Fibroblast of the conjunctiva (primary cell): ENCODE measurements at places on chromosomes 7 and 10.

- no peak for DNase-seq
Observed at GRCh38 chr10:11901833-11902475, 78.8 kb downstream of the PROSER2 start.

- DNase-seq, result peak; percentile 43
Observed at GRCh38 chr7:78510580-78511188, 712.1 kb downstream of the PHTF2 start.

- DNase-seq, result no peak
Observed at GRCh38 chr10:112216966-112217365, 33.4 kb upstream of the GPAM start.

GRCh38 chr7:82818171-82818570, 344.5 kb downstream of the PCLO start:
- DNase-seq, result no peak

DNA sequence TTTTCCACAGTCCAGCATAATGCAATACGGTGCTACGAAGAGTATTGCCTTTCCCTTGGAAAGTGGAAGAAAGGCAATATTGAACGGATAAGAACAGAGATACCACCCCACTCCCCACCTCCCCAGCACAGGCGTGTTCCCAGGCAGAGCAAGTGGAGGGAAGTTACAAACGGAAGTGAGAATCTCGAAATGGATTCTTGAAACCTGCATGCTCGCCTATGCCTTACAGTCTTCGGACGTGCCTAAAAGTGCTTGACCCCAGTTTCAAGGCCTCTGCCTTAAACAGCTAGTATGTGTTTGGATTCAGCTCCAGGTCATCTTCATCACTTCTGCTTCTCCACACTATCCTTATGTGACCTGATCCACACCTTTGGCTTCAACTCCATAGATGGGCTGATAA, 35.0 kb upstream of the USP6NL start:
- DNase-seq, result no peak

DNA sequence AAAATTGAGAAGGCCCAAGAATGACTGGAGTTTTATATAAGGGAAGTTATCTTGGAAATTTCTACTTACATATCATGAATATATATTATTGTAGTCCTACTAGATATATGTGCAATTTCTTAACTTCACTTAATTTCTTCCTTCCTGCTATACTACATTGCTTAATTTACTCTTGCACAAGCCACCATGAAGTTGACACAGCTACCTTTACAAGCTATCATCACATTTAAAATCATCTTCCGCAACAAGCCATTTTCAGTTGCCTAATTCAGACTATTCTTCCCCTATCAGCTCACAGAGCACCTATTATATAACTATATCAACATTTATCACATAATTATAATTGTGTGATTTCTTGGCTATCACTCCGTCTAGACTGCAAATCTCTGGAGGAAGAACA, 418.4 kb downstream of the PARD3 start:
- DNase-seq, result no peak

DNA sequence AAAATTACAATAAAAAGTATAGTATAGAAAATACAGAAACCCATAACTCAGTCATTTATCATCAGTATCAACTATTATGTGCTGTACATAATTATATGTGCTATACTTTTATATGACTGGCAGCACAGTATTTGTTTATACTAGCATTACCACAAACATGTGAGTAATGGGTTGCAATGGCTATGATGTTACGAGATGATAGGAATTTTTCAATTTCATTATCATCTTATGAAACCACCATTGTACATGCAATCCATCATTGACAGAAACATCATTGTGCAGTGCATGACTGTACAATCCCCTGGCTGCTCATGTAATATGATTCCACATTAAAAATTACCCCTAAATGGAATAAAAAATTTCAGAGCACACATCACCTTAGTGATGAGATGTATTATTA, 55.7 kb upstream of the TMEM229A start:
- DNase-seq, result no peak
